Psoas muscle (tissue), 8 donors: ENCODE measurements at places on chromosomes 13 and 19.

GRCh38 chr13:71018995-71019394 lies 848.0 kb downstream of the DACH1 start:
- no peak for DNase-seq

GRCh38 chr19:28494461-28494860 lies 718.5 kb downstream of the UQCRFS1 start:
- DNase-seq = no peak

GRCh38 chr13:25262261-25262660 lies 25.0 kb downstream of the MTMR6 start:
- no peak for DNase-seq

- no peak for DNase-seq
Measured at GRCh38 chr19:8881512-8881911, 49.3 kb downstream of the MBD3L1 start.

DNA sequence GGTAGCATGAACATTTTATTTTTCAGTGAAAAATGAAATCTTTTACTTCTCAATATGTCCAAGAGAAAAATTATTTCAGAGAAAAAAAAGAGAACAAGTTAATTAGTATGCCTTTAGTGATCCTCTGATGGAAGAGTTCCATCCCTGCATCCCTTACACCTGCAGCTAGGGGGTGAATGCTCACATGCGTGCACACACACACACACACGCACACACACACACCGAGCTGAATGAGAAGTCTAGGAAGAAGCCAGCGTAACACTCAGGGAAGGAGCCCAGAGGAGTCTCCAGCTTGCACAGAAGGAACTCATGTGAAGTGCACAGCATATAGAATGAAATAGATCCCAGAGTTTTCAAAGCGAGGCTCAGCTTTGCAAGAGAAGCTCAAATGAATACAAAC lies 510.5 kb downstream of the IRS2 start:
- peak; percentile 52 for DNase-seq
